ENCODE measurements at places on chromosomes 12 and 14.
A peak's percentile ranks its signal among the peaks of the same experiment; 100 is the strongest.

DNA sequence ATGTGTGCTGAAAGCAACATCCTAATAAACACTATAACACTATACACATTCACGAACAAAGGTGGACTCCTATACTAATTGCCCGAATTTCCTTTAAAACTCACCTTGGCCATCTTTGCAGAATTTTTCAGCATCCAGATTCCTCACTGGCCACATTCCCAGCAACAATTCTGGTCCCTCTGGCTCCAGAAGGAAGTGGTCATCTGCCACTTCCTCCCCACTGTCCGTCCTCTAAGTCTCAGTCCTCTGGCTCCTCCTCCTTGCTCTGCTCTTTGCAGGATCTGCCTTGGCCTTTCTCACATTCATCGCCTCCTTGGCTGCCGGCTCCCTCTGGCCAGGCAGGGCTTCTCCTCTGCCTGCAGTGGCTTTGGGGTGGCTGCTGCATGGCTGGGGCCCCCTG lies 426.0 kb downstream of the FUT8 start:
- peaks cover 26% of the 10 kb centered on the region for H3K4me1 ChIP-seq
- H3K27me3 ChIP-seq = no peaks in the 10 kb centered on the region
- no peaks in the 10 kb centered on the region for H3K36me3 ChIP-seq
- ATAC-seq = no peak

- ATAC-seq = peak; percentile 89
- peaks cover 45% of the 10 kb centered on the region for H3K36me3 ChIP-seq
- H3K27ac ChIP-seq = peak within 1 kb of the TSS; percentile 92
- peak within 1 kb of the TSS; percentile 87 for H3K4me3 ChIP-seq
These were observed at the start of gene GZMB for GRCh38 chr14:24634158-24634557. GZMB (minus strand) TSS chr14:24634190; CDS start chr14:24634160, 30 bp downstream.

DNA sequence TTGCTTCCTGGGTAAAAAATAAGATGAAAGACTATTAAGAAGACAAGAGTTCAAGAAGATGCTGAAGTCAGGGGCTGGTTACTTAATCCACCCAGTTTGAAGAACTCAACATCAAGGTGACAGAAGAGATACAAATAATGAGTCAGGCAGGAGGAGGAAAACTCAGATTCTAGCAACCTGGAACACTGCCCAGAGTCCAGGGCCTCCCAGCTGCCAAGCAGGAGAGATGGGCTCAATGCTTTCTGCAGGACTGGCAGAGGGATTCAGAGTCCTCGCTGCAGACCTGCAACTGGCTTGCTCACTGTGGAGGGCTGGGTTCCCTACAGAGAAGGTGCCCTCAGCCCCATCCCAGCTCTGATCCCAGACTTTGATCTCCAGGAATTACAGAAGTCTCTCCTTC lies 28.6 kb upstream of the CEBPE start:
- no peaks in the 10 kb centered on the region for H3K36me3 ChIP-seq
- H3K27me3 ChIP-seq = peaks cover 18% of the 10 kb centered on the region
- H3K4me1 ChIP-seq = no peaks in the 10 kb centered on the region

GRCh38 chr12:47758834-47759690 lies at the start of gene RAPGEF3:
RAPGEF3 (minus strand) TSS chr12:47758880; CDS start chr12:47758556, 324 bp downstream.
- ATAC-seq = peak; percentile 71
- peak within 1 kb of the TSS; percentile 20 for H3K27ac ChIP-seq
- no peaks in the 10 kb centered on the region for H3K36me3 ChIP-seq
- peaks cover 38% of the 10 kb centered on the region for H3K4me1 ChIP-seq

DNA sequence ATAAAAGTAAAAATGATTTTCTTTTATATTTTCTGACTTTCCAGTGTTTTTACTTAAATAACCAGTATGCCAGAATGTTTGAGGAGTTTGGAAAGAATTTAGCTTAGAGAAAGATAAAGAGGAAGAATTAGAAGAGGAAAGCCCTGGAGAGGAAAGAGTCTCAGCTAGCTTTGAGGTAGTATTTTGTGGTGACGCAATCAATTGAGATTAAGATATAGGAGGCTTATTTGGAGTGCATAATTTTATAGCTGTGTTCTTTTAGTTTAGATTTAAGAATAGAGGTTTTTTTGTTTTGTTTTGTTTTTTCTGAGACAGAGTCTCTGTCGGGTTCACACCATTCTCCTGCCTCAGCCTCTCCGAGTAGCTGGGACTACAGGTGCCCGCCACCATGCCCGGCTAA lies 18.1 kb downstream of the CLEC2B start:
- H3K27ac ChIP-seq = no peak overlapping the region
- no peak for ATAC-seq
- H3K36me3 ChIP-seq = peaks cover 54% of the 10 kb centered on the region

DNA sequence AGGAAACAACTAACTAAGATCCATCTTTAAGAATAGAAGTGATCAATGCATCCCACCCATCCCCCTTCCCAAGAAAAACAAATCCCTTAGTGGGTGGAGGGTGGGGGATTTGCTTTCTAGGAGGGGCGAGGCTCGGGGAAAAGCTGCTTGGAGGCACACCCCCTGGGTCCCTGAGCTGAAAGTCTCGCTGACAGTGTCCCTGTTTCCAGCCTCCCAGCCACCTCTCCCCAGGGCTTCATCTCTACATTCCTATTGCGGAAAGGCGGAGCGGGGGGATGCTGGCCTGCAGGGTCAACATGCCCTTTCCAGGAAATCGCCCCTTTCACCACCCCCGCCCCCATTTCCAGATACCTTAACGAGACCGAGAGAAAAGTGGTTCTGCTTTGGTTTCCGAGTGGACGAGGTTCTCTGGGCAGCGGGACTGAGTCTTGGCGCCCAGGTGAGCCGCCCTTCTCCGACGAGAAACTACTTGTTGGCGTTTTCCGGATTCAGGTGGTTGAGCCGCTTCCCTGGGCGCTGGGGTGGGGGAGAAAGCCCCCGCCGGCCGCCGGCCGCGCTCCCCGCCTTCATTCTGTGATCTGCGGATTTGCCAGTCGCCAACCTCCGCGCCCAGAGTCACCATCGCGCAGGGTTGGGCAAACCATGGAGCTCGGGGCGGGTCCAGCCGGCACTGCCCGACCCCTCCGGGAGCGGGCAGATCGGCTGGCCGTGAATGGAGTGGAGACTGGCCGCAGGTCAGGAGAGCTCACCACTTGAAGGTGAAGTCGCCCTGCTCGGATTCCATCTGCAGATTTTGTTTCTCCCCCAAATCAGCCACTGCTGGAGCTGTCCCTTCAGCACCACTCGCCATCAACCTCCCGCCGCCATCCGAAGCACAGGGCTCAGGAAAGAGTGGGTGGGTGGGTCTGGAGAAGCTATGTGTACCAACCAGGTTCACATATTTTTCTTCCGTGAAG lies 505 bp downstream of the KCNC2 start:
- H3K27ac ChIP-seq = no peak overlapping the region
- H3K36me3 ChIP-seq = peaks cover 5% of the 10 kb centered on the region
- no peak for ATAC-seq
- H3K4me3 ChIP-seq = no peak overlapping the region

GRCh38 chr12:5756338-5756842 lies 188.7 kb downstream of the ANO2 start:
- H3K4me3 ChIP-seq = no peak overlapping the region
- H3K36me3 ChIP-seq = no peaks in the 10 kb centered on the region
- H3K27me3 ChIP-seq = peaks cover 37% of the 10 kb centered on the region
- no peak overlapping the region for H3K27ac ChIP-seq

- H3K4me3 ChIP-seq = no peak overlapping the region
- no peak for ATAC-seq
- peaks cover 4% of the 10 kb centered on the region for H3K27me3 ChIP-seq
- H3K27ac ChIP-seq = no peak overlapping the region
- no peaks in the 10 kb centered on the region for H3K36me3 ChIP-seq
These were observed 130.6 kb downstream of the SLC35F4 start for GRCh38 chr14:57735276-57735675.

DNA sequence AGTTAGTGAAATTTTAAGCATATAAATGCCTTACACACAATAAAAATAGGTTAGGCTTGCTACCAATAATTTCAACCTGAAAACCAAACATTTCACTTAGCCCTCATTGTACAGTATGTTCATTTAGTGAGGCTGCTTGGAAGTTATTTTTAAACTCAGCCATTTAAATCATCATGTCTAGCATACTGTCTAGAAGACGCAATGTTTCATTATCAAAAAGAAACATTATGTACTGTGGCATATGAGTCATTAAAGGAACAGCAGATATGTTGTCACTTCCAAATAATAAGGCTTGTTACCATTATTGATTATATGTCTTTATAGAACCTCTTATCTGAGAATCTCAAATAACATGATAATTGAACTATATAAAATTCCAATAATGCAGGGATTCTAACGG lies 304.7 kb downstream of the RMST start:
- H3K27ac ChIP-seq = no peak overlapping the region
- H3K27me3 ChIP-seq = no peaks in the 10 kb centered on the region
- no peaks in the 10 kb centered on the region for H3K4me1 ChIP-seq
- ATAC-seq = no peak
- no peak overlapping the region for H3K4me3 ChIP-seq

DNA sequence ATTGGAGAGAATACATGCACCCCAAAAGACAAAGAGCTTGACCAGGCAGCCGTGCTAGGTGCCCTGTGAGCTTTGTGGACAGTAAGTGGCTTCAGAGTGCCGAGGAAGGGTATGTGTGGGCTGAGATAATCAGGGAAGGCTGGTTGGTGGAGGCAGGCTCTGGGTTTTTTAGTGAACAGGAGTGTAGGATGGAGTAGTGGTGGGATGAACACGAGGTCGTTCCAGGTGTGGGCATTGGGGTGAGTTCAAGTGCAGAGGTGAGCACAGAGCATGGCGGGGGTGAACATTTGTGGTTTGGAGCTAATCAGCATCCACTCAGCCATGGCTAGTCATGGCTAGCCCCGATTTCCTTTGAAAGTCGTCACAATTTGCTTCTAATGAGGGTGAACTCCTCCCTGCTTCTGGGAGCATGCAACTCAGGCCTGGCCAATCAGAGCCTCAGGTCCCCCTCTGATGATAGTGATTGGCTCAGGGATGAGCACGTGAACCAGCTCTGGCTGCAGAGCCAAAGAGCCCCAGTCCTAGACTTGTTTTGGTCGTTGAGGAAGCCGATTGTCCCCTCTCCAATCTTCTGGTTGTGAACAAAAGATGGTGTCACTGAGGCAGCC lies 40.7 kb upstream of the TCL1B start:
- no peak overlapping the region for H3K27ac ChIP-seq
- no peak for ATAC-seq
- H3K4me3 ChIP-seq = no peak overlapping the region
- H3K4me1 ChIP-seq = no peaks in the 10 kb centered on the region
- no peaks in the 10 kb centered on the region for H3K36me3 ChIP-seq

- ATAC-seq = no peak
- H3K4me3 ChIP-seq = no peak overlapping the region
- H3K27ac ChIP-seq = no peak overlapping the region
- H3K36me3 ChIP-seq = no peaks in the 10 kb centered on the region
- H3K27me3 ChIP-seq = peaks cover 31% of the 10 kb centered on the region
These were observed 25.3 kb upstream of the CLMN start for GRCh38 chr14:95345032-95345431.

DNA sequence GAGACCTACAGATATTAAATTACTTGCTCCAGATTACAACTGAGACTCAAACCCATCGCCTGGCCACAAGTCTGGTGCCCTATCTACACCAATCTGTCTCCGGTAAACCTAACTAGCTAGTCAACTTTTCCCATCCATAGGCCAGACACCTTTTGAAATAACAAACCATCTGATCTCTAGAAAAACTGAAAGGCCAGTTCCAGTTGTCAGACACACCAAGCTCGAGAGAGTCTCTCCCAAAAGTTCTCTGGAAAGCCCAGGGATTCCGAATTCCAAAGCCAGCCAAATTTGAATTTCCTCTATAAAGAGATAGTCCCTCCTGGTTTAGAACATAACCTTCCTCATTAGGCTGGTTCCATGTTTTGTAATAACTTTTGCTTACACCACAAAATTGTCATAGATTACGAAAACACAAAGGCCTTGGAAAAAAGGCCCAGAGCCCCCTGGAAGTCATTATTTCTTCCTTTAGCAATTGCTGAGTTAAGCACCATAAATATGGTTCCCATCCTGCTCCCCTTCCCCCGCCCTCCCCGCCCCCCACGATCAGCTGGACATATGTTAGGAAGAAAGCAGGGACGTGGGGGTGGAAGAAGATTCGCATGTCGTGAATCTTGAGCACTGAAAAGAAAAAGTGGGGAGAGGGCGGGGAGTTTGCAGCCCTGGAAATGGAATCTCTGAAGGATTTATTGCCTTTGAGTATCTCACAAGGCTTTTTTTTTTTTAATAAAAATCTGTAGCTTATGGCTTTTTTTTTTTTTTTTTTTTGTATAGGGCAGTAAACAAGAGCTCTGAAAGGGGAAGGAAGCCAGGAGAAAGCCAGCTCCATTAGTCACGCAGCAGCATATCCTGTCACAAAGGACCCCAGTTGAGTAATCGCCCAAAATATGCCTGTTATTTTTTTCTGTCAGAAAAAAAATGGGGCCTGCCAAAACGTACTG lies 110.4 kb downstream of the ZFP36L1 start:
- peak overlapping the region; percentile 95 for H3K27ac ChIP-seq
- no peaks in the 10 kb centered on the region for H3K36me3 ChIP-seq
- ATAC-seq = peak; percentile 37
- peaks cover 53% of the 10 kb centered on the region for H3K4me1 ChIP-seq
- peak overlapping the region; percentile 78 for H3K4me3 ChIP-seq
- no peaks in the 10 kb centered on the region for H3K27me3 ChIP-seq

- peaks cover 59% of the 10 kb centered on the region for H3K36me3 ChIP-seq
- peaks cover 23% of the 10 kb centered on the region for H3K4me1 ChIP-seq
- no peak overlapping the region for H3K27ac ChIP-seq
- no peak for ATAC-seq
- H3K4me3 ChIP-seq = peak overlapping the region; percentile 99
These were observed 4.0 kb downstream of the PTGER2 start for GRCh38 chr14:52318062-52318461.

GRCh38 chr12:30757316-30757715 lies 2.6 kb upstream of the CAPRIN2 start:
- no peak for ATAC-seq
- no peaks in the 10 kb centered on the region for H3K27me3 ChIP-seq
- peaks cover 19% of the 10 kb centered on the region for H3K4me1 ChIP-seq
- no peaks in the 10 kb centered on the region for H3K36me3 ChIP-seq

DNA sequence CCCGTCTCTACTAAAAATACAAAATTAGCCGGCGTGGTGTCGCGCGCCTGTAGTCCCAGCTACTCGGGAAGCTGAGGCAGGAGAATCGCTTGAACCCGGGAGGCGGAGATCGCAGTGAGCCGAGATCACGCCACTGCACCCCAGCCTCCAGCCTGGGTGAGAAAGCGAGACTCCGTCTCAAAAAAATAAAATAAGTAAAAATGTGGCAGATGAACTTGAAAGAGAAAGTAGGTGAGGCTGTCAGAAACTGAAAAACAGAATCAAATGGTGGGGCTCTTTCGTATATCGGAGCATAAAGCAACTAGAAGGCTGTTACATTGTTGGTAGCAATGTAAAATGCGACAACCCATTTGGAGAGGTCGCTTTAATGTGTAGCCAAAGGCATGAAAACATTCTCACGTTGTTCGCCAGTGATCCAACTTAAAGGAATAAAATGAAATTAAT lies 767 bp upstream of the CCNT1 start:
- H3K27ac ChIP-seq = peak overlapping the region; percentile 97
- H3K4me1 ChIP-seq = peaks cover 17% of the 10 kb centered on the region
- H3K27me3 ChIP-seq = no peaks in the 10 kb centered on the region
- H3K36me3 ChIP-seq = peaks cover 49% of the 10 kb centered on the region

- no peak overlapping the region for H3K27ac ChIP-seq
- H3K4me3 ChIP-seq = no peak overlapping the region
- no peaks in the 10 kb centered on the region for H3K36me3 ChIP-seq
- no peaks in the 10 kb centered on the region for H3K4me1 ChIP-seq
These were observed 16.0 kb upstream of the SERPINA4 start for GRCh38 chr14:94545131-94545841.

GRCh38 chr14:54803396-54803795 lies 99.2 kb downstream of the GCH1 start:
- no peaks in the 10 kb centered on the region for H3K36me3 ChIP-seq
- H3K27ac ChIP-seq = no peak overlapping the region

GRCh38 chr12:57777367-57777766 lies 5.0 kb downstream of the EEF1AKMT3 start:
- H3K36me3 ChIP-seq = peaks cover 18% of the 10 kb centered on the region
- peaks cover 30% of the 10 kb centered on the region for H3K4me1 ChIP-seq
- ATAC-seq = no peak
- no peak overlapping the region for H3K27ac ChIP-seq

Data from activated T-helper 17 cell treated with anti-CD3 and anti-CD28 coated beads, Interleukin-2, amount 50 U/mL, for 72 hours (primary cell).